ENCODE measurements at places on chromosomes 1 and 21.

- H3K4me1 ChIP-seq = no peaks in the 10 kb centered on the region
- H3K27ac ChIP-seq = no peak overlapping the region
- H3K4me3 ChIP-seq = no peak overlapping the region
- H3K36me3 ChIP-seq = no peaks in the 10 kb centered on the region
- peaks cover 9% of the 10 kb centered on the region for H3K27me3 ChIP-seq
Measured at GRCh38 chr1:29805896-29806160, 569.5 kb downstream of the PTPRU start.

DNA sequence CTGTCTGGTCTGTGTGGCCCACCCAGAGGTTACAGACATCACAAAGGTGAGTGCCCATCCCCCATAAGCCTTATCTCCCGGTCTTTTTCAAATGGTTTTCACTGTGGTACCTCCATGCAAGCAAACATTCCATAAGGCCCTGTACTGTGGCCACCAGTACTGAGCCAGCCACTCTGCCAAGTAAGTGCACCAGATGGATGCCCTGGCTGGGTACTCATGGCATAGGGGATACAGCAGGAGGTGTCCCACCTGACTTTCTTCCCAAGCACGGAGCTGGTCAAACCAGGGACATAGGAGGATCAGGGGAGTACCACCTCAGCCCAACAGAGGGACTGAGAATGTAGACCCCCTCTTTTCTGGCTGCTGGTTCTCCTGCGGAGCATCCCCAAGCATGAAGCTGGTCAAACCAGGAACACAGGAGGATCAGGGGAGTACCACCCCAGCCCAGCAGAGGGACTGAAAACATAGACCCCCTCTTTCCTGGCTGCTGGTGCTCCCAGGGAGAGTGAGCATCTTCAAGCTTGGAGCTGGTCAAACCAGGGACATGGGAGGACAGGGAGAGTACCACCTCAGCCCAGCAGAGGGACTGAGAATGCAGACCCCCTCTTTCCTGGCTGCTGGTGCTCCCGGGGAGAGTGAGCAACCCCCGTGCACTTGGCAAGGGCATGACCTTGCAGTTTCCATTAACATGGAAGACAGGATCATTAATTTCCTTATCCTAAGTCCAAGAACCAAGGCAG lies 81.8 kb upstream of the KLHDC7A start:
- H3K36me3 ChIP-seq = no peaks in the 10 kb centered on the region
- H3K27ac ChIP-seq = no peak overlapping the region
- H3K4me3 ChIP-seq = no peak overlapping the region
- H3K4me1 ChIP-seq = no peaks in the 10 kb centered on the region
- peaks cover 4% of the 10 kb centered on the region for H3K27me3 ChIP-seq

DNA sequence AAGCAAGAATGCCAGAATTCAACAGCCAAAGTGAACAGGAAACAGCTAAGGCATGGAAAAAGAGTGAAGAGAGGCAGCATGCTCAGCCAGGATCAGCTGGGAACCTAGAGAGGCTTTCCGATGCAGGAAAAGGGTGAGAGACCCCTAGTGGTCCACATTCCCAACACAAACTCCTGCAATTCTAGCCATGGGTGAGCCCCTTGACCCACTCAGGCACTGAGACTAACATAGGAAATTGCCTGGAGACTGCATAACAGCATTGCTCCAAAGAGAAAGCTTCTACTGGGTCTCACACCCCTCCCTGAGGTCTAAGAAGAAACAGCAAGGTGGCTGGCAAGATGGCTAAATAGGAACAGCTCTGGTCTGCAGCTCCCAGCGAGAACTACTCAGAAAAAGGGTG lies 123.2 kb downstream of the LHX8 start:
- H3K4me3 ChIP-seq = no peak overlapping the region
- no peaks in the 10 kb centered on the region for H3K36me3 ChIP-seq
- no peaks in the 10 kb centered on the region for H3K4me1 ChIP-seq
- H3K27me3 ChIP-seq = no peaks in the 10 kb centered on the region
- H3K27ac ChIP-seq = no peak overlapping the region
- peak; percentile 3 for DNase-seq

GRCh38 chr1:2589431-2590232 lies 3.1 kb downstream of the PRXL2B start:
- no peaks in the 10 kb centered on the region for H3K27me3 ChIP-seq
- no peaks in the 10 kb centered on the region for H3K4me1 ChIP-seq
- DNase-seq = peak; percentile 5

- DNase-seq = no peak
- peaks cover 15% of the 10 kb centered on the region for H3K4me1 ChIP-seq
- no peaks in the 10 kb centered on the region for H3K27me3 ChIP-seq
Measured at GRCh38 chr1:226882631-226883409, 12.4 kb downstream of the PSEN2 start.

- H3K4me1 ChIP-seq = no peaks in the 10 kb centered on the region
- H3K27ac ChIP-seq = no peak overlapping the region
- H3K4me3 ChIP-seq = no peak overlapping the region
- H3K27me3 ChIP-seq = no peaks in the 10 kb centered on the region
Measured at GRCh38 chr1:50349242-50349565, 74.0 kb downstream of the DMRTA2 start.

- H3K36me3 ChIP-seq = no peaks in the 10 kb centered on the region
- H3K4me3 ChIP-seq = no peak overlapping the region
Measured at GRCh38 chr1:84693005-84693404, 2.7 kb upstream of the SSX2IP start.

DNA sequence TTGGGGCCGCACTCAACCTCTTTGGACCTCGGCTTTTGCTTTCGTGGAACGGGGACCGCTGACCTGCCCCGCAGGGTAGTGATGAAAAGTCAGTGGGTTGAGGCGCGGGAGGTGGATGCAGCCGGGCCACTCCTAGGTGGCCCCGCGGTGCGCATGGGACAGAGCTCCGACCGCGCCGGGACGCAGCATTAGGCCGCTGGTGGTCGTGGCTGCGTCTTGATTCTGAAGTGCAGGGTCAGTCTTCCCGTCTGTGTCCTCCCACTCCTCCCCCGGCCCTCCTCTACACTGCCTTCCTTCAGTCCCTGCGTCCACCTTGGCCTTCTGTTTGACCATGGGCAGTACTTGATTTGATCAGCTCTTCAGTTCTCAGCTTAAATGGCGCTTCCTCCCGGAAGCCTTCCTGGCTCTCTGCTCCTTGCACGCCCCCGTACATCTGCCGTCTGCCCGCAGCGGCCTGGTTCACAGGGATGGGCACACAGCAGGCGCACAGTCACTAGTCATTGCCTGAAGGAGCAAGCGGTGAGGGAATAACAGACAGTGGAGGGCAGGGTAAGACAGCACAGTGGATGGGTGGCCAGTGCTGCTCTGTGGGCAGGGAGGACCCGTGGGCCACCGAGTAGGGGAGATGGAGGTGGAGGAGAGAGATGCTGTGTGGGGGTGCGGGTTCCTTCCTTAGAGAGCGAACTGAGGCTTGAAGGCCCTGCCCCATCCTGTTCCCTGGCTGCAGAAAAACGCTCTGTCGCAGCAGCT lies 633 bp downstream of the THEMIS2 start:
- H3K27me3 ChIP-seq = no peaks in the 10 kb centered on the region
- H3K36me3 ChIP-seq = no peaks in the 10 kb centered on the region
- H3K4me3 ChIP-seq = peak overlapping the region; percentile 50

- no peak overlapping the region for H3K4me3 ChIP-seq
- H3K4me1 ChIP-seq = no peaks in the 10 kb centered on the region
- H3K36me3 ChIP-seq = peaks cover 45% of the 10 kb centered on the region
- DNase-seq = no peak
- H3K27me3 ChIP-seq = no peaks in the 10 kb centered on the region
Measured at GRCh38 chr1:53765657-53766056, 26.7 kb upstream of the GLIS1 start.

DNA sequence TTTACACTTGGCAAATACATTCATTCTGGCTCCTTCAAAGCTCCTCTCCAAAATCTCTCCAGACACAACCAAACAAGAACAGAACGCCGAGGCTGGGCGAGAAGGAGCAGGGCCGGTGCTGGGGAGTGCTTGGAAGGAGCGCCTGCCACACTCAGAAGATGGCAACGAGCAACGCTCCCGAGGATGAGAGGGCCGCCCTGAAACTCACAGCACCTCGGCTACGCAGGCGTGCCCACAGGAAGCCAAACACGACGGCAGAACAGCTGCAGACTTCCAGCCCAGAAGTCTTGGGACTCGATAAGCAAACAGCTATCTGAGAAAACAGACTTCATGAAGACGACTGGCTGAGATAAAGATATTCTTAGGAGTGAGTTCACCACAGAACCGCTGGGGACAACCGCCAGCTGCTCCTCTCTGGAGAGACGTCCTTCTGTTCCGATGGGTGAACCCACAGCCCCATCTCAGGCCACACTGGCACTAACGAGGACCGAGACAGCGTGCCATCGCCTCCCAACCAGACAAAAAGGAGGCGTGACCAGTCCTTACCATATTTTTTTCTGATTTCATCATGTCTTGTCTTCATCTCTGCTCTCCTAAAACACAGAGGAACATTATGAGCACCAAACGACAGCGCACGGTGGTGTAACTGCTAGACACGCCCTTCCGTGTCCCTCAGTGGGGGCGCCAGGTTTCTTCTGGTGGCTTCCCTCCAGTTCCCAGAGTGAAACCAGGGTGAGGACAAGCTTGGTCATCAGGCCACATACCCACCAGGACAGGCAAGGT lies 18.6 kb downstream of the PTTG1IP start:
- peaks cover 6% of the 10 kb centered on the region for H3K4me1 ChIP-seq
- no peak for DNase-seq

DNA sequence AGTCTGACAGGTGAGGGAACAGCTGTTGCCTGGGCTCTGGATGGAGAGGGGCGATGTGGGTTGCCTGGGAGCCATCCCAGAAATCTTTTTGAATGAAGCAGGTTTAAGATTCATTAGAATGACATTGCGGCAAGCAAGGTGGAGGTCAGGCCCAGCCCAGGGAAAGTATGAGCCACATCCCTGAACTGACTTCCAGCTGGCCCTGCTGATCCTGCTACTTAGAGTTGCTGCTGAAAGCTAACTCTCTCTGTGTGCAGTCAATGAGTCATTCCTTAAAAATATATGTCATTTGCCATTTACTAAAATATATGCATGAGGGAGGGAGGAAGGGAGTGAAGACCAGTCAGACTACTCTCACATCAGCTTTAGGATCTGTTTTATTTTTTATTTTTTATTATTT lies 54.3 kb upstream of the RAB3GAP2 start:
- no peaks in the 10 kb centered on the region for H3K36me3 ChIP-seq
- H3K27me3 ChIP-seq = peaks cover 7% of the 10 kb centered on the region
- peak; percentile 15 for DNase-seq
- H3K4me3 ChIP-seq = no peak overlapping the region
- no peaks in the 10 kb centered on the region for H3K4me1 ChIP-seq

DNA sequence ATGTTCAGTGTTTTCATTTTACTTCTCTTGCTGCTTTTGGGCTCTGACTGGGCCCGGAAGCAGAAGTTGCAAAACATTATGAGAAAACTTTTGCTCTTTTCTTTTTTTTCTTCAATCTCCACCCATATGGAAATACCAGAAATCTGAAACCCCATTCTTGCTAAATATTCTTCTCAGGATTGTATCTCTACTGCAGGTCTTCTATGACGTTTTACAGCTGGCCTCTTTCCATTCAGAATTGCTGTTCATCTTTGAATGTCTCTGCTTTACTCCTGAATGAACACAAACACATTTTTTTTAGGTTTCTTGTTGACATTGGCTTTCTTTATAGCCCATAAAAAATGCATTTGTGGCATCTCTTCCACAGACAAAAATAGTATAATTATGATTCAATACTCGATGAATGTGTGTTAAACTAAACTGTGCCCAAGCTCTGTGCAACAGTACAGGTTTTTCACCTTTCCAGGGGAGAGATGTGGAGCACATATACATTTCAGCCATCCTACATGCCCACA lies 18.8 kb downstream of the PTPRC start:
- H3K36me3 ChIP-seq = no peaks in the 10 kb centered on the region
- H3K27me3 ChIP-seq = no peaks in the 10 kb centered on the region
- H3K4me3 ChIP-seq = no peak overlapping the region
- no peak overlapping the region for H3K27ac ChIP-seq
- no peak for DNase-seq
- H3K4me1 ChIP-seq = no peaks in the 10 kb centered on the region

GRCh38 chr1:40258445-40258769 lies 371 bp downstream of the ZMPSTE24 start:
- H3K36me3 ChIP-seq = peaks cover 32% of the 10 kb centered on the region
- H3K4me1 ChIP-seq = 0 out of 2 replicates have a peak, but pooled peaks cover 6% of the 10 kb centered on the region
- no peaks in the 10 kb centered on the region for H3K27me3 ChIP-seq
- H3K4me3 ChIP-seq = peak overlapping the region; percentile 81
- no peak for DNase-seq
- H3K27ac ChIP-seq = peak overlapping the region; percentile 41

Data from SJCRH30 (cell line).